ENCODE measurements at places on chromosomes 1 and 21.

GRCh38 chr1:246679794-246680177 is 44.4 kb upstream of the SCCPDH start:
- DNase-seq, result no peak

GRCh38 chr1:205849619-205850355 is at the start of gene PM20D1:
Gene PM20D1, minus strand, starts transcription at chr1:205850132. Its CDS starts 60 bp downstream, at chr1:205850072.
- peak; percentile 9 for DNase-seq

DNA sequence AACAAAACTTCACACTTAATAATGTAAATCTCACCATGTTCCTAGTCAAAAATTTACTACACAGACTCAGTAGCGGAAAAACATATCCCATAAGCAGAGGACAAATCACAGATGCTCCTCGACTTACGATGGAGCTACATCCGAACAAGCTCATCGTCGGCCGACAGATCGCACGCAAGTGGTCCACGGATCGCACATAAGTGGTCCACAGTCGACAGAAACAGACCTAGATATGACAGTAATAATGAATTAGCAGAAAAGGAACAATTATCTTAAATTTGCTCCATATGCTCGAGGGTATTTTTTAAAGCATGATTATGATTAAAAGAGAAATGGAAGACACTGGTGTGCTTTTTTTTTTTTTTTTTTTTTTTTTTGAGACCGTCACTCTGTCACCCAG is 36.3 kb downstream of the WDR4 start:
- DNase-seq, result no peak

DNA sequence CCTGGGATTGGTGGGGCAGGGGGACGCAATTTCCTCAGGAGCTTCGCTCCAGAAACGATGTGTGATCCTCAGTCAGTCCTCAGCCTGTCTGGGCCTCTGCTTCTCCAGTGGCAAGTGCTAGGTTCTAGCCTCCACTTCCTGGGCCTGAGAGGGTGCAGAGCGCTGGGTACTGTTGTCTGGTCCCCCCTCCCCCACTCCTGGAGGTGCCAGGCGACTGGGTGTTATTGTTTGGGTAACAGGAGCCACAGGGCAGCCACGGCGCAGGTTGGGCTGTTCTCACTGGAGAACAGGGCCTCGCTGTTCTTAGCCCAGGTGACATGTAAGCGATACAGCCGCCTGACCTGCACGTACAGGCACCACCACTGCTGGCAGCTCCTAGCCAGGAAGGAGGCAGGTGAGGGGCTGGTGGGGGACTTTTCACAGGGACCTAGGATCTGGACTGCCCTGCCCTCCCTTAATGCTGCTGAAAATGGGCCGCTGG is 2.1 kb downstream of the RPS6KA1 start:
- DNase-seq, result no peak

DNA sequence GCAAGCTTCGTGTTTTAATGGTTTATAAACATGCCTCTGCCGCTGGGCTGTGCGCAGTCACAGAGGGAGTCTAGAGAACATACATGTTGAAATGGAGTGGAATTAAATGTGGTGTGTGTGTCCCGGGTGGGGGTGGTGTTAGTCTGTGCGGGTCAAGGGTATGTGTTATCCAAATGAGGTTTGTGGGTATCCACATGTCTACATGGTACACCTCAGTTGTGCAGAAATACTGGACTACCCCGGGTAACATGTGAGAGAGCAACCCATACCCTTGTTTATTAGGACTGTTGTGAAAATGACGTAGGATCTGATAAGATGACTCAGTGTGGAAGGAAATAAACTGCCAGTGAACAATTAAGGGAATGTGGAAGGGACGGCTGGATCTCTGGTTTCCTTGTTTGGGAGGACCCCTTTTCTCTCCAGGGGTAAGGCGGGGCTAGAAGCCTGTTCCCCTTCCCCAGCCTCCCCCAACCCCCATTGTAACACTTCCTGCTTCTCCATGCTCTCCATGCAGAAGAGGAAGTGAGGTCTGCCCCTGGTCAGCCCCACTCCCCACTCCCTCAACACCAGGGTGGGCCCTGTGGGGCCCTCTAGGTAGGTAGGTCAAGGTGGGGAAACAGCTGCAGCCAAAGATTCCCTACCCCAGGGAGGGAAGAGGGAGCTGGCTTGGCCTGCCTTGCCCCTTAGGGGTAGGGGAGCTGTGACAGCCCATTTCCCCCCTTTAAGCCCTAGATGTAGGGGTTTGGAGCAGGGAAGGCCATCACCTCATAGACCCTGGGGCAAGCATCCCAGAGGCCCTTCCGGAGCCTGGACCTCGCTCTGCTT is 690 bp downstream of the EPS8L3 start:
- no peak for DNase-seq

- no peak for DNase-seq
These were observed 193.3 kb upstream of the SNX7 start for GRCh38 chr1:98468111-98468717.

DNA sequence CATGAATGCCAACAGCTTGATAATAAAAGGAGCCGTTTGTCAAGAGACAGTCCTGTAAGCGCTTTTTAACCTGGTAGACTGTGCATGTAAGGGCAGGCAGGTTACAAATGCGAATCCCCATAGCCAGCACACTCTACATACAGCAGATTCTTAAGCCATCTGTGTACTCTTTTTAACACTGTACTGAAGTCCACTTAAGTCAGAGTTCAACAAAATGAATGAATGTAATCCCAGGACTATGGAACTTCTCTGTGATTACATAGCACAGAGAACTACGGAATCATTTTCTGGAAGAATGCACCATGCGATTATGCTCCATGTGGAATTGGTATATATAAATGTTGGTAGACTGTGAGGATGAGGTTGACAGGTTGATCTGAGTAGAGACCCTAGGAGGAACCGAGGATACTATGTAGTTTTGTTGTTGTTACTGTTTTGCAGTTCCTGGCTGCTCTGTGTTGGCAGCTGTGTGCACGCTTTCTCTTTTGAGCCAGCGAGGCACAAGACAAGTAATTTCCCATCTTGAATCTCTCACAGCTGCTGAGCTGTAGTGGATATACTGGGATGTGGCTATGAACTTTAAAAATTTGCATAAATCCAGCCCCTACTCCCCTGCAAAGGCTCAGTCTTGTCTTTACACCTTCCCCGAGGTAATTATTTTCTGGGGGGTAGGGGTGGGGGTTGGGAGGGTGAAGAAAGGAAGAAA is 21.9 kb downstream of the LRRC8D start:
- DNase-seq, result no peak

- no peak for DNase-seq
These were observed 5.8 kb downstream of the TMEM240 start for GRCh38 chr1:1534401-1535154.

GRCh38 chr21:27840262-27840661 is 873.4 kb upstream of the ADAMTS5 start:
- DNase-seq, result no peak

- no peak for DNase-seq
These were observed 36.7 kb downstream of the RRP1 start for GRCh38 chr21:43825936-43826622.

DNA sequence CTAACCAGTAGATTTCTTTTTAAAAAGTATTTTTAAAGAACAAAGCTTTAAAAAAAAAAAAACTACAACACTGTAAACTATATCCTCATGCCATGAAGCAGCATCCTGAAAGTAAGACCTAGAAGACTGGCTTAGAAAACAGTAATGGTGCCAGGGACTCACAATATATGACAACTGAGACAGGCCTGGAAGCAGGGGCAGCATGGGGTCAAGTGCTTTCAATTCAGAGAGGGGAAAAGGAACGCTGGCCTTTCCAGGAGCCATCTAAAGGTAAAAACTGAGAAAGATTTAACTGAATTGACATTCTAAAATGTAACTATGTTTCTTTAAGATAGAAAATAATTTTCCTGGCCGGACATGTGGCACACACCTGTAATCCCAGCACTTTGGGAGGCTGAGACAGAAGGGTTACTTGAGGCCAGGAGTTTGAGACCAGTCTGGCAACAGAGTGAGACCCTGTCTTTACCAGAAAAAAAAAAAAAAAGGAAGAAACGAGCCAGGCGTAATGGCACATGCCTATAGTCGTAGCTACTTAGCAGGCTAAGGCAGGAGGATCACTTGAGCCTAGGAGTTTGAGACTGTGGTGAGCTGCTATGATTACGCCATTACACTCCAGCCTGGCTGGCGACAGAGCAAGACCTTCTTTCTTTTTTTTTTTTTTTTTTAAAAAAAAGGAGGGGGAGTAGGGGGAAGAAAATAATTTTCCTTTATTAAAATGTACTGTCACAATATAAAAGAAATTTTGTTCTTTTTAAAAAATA is 54.1 kb downstream of the SLC35D1 start:
- no peak for DNase-seq

GRCh38 chr1:35577071-35577998 is 4.2 kb downstream of the TFAP2E start:
- DNase-seq, result no peak

GRCh38 chr1:211648336-211648735 is 27.1 kb downstream of the NEK2 start:
- DNase-seq, result no peak

- no peak for DNase-seq
These were observed 90.7 kb upstream of the ETS2 start for GRCh38 chr21:38714999-38715398.

DNA sequence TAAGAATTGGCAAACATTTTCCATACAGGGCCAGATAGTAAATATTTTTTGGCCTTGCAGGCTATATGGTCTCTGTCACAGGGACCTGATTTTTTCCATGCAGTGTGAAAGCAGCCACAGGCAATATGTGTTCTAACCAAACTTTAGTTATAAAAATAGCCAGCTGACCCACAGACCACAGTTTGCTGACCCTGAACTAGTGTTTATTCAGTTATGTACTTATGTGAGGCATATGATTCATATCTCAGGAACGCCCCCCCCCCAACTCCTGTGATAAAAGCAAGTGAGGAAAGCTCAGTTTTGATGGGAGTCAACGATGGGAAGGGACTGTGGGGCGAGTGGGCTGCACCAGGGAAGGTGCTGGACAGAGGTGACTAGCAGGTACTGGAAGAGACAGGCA is 80.1 kb downstream of the HMGB4 start:
- peak; percentile 56 for DNase-seq

- no peak for DNase-seq
These were observed 54.2 kb downstream of the PBX1 start for GRCh38 chr1:164613176-164613575.

GRCh38 chr21:39675590-39675989 is 62.9 kb downstream of the B3GALT5 start:
- no peak for DNase-seq

- no peak for DNase-seq
These were observed 9.3 kb downstream of the WNT3A start for GRCh38 chr1:228016181-228016510.

- DNase-seq, result no peak
These were observed 170.8 kb downstream of the ADSS2 start for GRCh38 chr1:244280859-244281258.

DNA sequence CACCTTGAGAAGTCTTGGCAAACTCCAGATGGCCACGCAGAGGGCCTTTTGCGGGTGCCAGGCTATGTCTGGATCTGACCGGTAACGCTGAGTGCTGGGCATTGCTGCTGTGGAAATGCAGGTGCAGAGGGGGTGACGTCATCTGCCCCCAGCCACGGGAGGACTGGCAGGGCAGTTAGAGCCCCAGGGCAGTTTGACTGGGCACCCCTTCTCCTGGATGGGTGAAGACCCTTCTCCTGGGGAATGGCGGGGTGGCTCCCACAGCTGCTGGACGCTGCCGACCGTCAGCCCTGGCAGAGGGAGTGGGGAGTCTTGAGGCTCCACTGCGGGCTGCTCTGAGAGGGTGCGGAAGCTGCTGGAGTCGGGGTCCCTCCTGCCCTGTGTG is 12.6 kb upstream of the EDN2 start:
- DNase-seq, result no peak

- peak; percentile 43 for DNase-seq
These were observed 3.5 kb downstream of the PPP1R15B start for GRCh38 chr1:204408074-204408507.

GRCh38 chr1:53541761-53542550 is 82.8 kb downstream of the DMRTB1 start:
- DNase-seq, result peak; percentile 79

DNA sequence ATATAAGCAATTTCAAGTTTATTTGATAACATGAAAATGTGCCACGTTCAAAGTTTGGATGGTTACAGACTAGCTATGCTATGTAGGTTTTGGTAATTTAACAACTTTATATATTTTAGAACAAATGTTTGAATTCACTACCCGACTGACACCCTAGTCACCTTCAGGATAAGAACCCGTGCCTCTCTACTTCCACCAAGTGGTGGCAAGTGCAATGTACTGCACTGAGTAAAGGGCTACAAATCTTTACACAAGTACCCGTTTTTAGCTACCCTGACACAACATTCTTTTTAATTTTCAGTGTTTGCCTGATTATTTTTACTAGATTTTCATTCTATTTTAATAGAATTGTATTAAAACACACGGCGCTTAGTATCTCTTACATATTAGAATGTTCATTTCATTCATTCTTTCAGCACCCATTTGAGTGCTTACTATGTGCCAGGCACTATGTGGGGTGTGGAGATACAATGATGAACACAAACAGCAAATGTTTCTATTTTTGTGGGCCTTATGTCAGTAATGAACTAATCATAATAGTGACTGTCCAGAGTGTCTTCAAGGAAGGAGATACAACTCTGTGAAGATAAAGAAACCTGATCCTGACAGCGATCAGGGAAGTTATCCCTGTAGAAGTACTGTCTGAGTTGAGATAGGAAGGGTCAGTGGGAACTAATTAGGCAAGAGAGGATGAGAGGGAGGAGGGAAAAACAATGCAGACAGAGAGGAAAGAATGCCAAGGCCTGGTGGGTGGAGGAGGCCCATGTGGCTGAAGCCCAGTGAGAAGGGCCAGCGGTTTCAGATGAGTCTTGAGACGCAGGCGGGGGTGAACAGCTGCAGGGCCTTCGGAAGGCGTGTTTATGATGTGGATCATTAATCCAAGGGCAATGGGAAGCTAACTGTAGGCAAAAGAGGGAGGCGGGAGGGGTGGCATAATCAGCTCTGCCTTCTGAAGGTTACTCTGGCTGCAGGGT is 3.8 kb downstream of the LCA5L start:
- peak; percentile 28 for DNase-seq

DNA sequence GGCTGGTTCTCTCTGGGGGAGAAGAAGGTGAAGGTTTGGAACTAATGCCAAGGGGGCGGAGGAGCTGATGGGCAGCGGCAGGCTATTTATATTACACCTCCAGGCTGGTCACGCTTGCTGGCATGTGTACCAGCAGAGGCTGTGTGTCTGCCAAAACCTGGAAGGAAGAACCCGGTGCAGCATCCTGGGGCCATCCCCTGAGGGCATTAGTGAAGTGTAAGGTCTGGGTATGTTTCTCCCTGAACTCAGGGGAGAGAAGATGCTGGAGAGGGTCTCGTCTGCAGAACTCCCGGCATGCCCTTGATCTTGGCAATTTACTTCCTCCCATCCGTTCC is 5.3 kb downstream of the DISP3 start:
- DNase-seq, result no peak

- DNase-seq, result no peak
These were observed 131.2 kb upstream of the FAM78B start for GRCh38 chr1:166297993-166298392.

GRCh38 chr1:186078245-186078644 is 296.8 kb downstream of the TPR start:
- DNase-seq, result no peak

- DNase-seq, result peak; percentile 97
These were observed 21.3 kb downstream of the RAB3B start for GRCh38 chr1:51969038-51969705.

All from amniotic stem cell (primary cell).